NCI-H187 (cell line): ENCODE measurements at places on chromosomes 5 and 9.
A peak's percentile ranks its signal among the peaks of the same experiment; 100 is the strongest.

DNA sequence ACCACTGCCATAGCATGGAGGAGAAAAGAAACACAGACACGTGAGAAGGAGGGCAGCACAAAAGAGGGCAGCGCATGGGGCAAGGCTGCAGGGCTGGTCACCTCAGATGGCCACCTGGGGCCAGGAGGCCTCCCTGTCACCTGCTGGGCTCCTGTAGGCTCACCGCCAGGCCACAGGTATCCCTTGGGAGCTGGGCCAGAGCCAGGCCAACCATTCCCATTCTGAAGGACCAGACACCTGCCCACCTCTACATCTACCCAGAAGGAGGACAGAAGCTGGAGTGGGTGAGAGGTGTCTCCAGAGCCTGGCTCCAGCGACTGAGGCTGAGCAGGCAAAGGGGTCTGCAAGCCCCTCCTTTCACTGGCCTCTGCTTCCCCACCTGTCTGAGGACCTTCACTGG is 103.1 kb downstream of the PAX5 start:
- no peak for DNase-seq

DNA sequence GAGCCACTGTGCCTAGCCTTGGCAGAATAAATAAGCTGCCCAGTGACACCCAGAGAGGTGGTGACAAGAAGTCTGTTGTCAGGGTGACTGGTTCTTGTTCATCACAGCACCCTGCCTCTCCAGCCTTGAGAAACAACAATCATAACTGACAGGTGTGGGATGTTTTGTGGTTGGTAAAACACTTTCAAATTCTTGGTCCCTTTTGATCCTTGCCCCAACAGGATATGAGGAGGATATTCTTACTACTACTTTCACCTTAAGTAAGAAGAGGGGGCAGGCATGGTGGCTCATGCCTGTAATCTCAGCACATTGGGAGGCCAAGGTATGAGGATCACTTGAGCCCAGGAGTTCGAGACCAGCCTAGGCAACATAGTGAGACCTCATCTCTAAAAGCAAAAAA is 14.2 kb upstream of the FRRS1L start:
- DNase-seq = no peak

DNA sequence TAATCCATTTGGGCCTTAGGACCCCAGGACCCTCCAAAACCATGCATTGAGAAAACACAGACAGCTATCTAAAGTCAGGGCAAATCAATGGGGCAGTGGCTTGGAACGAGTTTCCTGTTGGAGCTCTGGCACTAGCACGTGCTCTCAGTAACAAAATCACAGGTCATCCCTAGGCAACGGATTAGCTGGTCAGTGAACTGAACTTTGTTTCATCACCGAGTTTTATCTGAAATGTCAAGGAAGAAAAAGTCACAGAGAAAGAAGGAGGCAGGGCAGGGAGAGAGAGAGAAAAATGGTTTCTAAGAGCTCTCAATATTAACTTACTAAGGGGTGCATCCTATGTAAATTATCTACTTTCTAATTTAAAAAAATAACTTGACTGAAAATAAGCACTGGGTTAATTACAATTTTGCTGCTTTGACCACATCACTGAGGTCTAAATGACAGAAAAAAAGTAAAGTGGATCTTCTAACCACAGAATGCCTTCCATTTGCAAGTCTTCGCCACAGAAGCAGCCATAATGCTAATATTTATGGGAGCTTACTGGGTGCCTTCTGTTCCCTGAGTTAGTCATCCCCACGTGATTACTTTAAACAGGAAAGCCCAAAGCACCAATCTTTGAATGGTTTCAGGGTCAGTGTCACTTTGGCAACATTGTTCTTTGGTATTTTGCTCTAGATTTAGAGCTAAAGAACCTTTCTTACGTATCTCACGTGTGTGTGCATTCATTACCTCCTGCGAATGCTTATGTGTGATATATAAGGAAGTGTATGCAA is 503.9 kb downstream of the RASEF start:
- DNase-seq = no peak

DNA sequence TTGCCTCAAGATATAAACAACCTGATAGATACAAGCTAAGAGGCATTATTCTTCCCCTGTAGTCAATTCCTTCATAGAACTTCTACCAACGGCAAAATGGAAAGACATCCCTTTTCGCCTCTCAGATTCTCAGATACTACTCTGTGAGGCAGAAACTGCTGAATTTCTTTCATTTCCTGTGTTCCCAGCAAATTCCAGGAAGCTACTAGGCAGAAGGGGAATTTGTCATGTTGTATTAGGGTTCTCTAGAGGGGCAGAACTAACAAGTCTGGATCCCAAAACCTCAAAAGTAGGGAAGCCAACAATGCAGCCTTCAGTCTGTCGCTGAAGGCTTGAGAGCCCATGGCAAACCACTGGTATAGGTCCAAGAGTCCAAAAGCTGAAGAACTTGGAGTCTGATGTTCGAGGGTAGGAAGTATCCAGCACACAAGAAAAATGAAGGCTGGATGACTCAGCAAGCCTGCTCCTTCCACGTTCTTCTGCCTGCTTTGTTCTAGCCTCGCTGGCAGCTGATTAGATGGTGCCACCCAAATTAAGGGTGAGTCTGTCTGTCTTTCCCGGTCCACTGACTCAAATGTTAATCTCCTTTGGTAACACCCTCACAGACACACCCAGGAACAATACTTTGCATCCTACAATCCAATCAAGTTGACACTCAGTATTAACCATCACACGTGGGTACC is 15.2 kb downstream of the RNF180 start:
- DNase-seq = no peak

- DNase-seq = no peak
These were observed 208.6 kb downstream of the DRD1 start for GRCh38 chr5:175235251-175235960.

DNA sequence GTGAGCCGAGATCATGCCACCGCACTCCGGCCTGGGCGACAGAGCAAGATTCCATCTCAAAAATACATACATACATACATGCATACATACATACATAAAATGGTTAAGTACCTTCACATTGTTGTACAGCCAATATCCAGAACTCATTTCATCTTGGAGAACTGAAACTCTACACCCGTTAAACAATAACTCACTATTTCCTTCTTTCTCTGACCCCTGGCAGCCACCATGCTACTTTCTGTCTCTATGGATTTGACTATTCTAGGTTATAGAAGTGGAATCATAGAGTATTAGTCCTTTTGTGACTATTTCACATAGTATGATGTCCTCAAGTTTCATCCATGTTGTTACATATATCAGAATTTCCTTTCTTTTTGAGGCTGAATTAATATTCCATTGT is 9.6 kb upstream of the KIF27 start:
- no peak for DNase-seq

GRCh38 chr9:94108584-94108983 is 24.3 kb downstream of the PTPDC1 start:
- DNase-seq = no peak

DNA sequence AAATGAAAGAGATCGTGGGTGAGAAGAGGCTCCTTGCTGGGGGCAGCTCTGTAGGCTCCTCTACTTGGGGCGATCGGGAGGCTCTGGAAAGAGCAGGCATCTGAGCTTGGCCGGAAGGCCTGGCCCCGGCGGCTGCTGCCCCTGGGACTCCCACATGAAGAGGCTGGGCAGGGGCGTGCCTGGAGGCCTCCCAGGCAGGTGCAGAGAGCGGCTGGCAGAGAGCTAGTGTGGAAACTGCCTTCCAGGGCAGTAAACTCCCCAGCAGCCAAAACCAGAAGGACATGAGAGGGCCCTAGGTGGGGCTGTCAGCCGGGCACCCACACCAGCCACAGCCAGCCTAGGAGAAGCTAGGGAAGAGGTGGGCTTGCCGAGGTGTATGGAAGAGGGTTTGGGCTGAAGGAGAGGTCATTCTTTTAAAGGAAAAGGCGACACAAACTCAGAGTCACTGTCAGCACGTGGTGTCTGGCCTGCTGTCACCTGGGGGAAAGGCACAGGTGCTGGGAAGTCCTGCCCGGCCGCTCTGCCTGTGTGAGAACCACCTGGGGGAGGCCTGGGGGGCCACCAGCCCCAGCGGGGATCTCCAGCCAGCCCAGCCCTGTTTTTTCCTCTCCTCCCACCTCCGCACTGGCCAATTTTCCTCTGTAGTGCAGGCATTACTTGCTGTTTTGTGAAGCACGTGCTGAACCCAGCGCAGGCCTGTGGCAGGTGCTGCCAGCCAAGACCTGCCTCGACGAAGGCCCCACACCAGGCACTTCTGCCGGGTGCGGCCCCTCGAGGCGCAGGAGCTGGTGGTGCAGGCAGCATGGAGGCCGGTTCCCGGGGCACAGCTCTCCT is 44.8 kb upstream of the EGFL7 start:
- DNase-seq = no peak

GRCh38 chr5:61416420-61416819 is 84.4 kb downstream of the ZSWIM6 start:
- no peak for DNase-seq

- DNase-seq = no peak
These were observed 18.5 kb downstream of the CAMSAP1 start for GRCh38 chr9:135888766-135889394.

- DNase-seq = no peak
These were observed 65.0 kb downstream of the MLLT3 start for GRCh38 chr9:20557285-20557684.

GRCh38 chr5:123460296-123460729 is 37.1 kb upstream of the CEP120 start:
- no peak for DNase-seq

DNA sequence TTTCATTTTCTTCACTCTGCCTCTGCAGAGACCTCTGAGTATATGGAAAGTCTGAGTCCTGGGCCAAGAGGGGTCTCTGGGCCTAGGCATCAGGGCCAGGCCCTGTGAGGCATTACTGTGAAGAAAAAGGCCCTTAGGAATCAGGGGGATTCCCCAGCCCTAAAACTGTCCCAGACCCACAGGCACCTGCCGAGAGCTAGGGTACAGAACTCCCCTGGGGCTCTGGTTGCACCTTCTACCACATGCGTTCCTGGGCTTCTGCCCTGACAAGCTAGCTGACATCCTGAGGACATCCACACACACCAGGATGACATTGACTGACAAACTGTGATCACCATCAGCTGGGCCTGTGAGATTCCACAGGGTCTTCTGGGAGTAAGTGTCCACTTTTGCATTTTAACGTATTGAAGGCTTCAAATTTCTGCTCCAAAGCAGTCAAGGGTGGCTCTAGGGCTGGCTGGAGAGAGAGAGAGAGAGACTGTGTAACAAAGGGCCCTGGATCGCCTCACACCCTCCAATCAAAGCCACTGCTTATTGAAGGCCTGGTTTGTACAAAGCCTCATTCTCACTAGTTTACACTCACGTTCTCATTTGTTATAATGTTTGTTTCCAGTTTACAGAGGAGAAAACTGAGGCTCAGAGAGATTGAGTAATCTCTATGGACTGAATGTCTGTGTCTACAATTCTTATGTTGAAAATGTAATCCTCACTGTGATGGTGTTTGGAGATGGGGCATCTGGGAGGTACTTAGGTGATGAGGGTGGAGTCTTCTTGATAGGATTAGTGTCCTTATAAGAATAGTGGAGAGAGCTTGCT is 45.1 kb downstream of the TGFBI start:
- no peak for DNase-seq

GRCh38 chr5:135484674-135485086 is 32.5 kb upstream of the TIFAB start:
- DNase-seq = no peak

GRCh38 chr5:155839251-155840037 is 487.5 kb upstream of the SGCD start:
- DNase-seq = no peak

GRCh38 chr9:121637713-121638220 is 13.7 kb upstream of the DAB2IP start:
- DNase-seq = no peak

GRCh38 chr5:147530530-147531389 is 20.9 kb upstream of the DPYSL3 start:
- DNase-seq = no peak

GRCh38 chr9:136865041-136865767 is 904 bp downstream of the EDF1 start:
- DNase-seq = no peak

- DNase-seq = no peak
These were observed 385.3 kb upstream of the WWC1 start for GRCh38 chr5:167905919-167906853.

- DNase-seq = no peak
These were observed 64.8 kb downstream of the GABRG2 start for GRCh38 chr5:162132348-162132747.

DNA sequence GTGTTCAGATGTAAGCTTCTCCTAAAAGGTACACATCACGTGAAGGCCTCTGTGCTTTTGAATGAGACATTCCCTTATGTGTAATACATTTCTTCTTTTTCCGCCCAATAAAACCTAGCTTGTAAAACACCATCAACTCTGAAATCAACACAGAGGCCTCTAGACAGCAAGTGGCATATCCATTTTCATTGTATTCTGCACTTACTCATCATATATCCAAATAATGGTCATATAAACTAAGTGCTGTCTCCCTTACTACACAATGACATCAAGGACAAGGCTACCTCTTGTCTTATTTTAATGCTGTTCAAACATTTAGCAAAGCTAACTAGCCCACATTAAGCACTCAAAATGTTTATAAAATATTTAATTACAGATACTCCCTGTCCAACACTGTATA is 108.5 kb downstream of the ELAVL2 start:
- peak; percentile 22 for DNase-seq

DNA sequence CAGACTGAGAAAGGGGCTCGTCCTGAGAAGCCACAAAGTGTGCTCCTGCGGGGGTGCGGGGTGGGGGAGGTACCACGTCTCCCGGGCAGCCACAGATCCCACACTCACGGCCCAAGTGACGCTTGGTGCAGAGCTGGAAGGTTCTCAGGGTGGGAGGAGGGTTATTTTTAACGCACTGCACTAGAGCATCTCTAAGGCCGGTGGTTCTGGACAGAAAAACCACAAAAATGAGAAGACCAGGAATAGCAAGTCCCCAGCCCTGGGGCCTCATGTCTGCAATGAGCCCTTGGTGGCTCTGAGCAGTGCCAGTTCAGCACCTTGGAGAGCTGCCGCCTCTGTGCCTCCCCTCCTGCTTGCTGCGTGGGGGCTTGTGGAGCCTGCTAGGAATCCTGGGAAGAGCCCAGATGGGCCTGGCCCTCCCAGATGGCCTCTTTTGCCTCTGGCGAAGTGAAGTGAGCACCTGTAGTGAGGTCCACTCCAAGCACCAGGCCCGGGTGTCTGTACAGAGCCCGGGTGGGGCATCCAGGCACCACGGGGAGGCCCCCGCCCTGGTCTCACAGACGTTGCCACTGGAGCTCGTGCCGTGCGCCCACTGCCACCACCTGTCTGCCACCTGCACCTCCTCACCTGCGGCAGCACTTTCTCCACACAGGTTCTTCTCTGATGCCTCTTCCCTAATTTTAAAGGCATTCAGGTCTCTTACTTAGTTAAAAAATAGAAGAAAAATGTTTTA is 48.9 kb upstream of the CACNA1B start:
- DNase-seq = no peak

DNA sequence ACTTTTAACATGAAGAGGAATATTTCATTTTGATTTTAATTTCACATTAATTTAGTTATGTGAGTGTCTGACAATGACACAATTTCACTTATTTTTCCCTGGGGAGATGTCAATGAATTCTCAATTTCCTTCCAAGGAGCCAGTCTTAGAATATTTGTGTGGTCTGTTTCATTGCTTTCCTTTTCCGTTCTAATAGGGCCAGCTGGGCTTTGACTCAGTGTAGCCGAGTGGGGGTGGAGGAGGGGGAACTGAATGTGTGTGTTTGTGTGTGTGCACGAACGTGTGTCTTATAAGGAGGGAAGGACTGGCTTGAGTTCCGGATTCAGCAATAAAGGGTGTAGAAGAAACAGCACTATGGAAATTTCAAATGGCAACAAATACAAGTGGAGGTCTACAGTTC is 100.0 kb downstream of the BASP1 start:
- DNase-seq = no peak

- no peak for DNase-seq
These were observed 236.6 kb upstream of the ACTBL2 start for GRCh38 chr5:57719216-57719615.

GRCh38 chr9:100322954-100323536 is 29.7 kb downstream of the TEX10 start:
- no peak for DNase-seq
